ENCODE measurements at places on chromosomes 1 and 21. TPM values are rescaled to one million over a fixed set of nuclear protein-coding genes. Genes with fewer than 3 reads are reported as not detected.

- DNase-seq = no peak
Observed at GRCh38 chr1:212104586-212105325, 69.2 kb downstream of the DTL start.

DNA sequence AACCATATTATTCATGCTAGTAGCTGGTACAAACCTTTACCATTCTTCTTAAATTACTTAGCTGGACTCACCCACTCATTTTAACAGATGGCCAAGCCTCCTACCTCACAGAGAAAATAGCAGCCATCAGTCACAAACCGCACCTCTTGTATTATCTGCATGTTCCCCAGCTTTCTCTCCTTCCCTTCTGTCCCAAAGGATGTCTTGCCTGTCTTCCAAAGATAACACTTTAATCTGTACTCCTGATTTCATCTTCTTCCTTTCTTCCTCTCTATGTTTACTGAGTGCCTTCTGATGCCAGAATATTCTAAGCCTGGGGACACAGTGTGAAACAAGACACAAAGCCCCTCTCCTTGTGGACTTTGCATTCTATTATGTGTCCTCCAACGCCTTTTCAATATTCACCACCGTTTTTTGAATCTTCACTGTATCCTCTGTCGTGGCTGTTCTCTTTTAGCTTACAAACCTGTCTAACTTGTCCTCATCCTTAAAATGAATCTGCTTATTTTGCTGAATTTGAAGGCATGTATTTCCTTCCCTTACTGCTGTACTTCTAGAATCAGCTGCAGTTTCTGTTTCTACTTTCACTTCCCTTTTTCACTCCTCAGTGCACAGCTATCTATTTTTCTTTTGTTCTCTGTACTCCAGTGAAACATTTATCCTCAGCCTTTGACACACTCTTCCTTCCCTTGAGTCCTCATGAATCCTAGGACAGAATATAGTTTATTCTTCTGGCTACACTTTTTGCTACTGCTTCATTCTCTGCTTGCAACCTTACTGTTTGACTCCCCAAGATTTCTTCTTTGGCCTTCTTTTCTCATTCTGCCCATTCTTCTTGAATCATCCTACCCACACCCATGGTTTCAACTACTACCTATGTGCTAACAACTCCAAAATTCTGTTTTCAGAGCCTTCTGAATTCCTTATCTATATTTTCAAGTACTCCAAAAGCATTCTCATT is 216.9 kb upstream of the SAMSN1 start:
- no peak for DNase-seq

DNA sequence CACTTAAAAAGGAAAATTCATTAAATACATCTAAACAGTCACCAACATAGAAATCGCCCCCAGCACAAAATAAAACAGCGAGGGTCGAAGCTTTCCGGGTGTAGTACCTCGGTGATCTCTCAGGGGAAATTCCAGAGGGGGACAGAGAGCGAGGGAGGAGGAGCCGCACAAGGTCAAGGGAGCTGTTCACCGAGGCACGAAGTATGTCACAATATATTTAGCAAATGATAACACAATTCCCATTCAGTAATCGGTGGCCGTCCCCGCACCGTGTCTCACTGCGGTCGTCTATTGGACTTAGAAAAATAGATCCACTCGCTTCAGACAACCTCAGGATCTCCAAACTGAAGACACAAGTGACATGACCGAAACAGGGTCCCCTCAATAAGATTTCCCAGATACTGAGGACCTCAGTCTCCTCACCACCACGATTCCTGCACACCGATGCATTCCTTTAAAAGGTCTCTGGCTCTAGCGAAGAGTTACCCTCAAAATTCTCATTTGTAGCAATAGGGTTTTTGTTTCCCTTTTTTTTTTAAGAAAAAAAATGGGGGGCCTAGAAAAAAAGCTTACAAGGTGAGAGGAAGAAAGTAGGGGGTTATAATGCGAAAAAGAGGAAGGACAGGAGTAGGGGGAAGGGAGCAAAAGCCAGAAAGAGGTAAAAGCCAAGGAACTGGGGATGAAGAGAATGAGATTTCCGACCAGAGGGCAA is 1.1 kb downstream of the LPGAT1 start:
- DNase-seq = peak; percentile 14

DNA sequence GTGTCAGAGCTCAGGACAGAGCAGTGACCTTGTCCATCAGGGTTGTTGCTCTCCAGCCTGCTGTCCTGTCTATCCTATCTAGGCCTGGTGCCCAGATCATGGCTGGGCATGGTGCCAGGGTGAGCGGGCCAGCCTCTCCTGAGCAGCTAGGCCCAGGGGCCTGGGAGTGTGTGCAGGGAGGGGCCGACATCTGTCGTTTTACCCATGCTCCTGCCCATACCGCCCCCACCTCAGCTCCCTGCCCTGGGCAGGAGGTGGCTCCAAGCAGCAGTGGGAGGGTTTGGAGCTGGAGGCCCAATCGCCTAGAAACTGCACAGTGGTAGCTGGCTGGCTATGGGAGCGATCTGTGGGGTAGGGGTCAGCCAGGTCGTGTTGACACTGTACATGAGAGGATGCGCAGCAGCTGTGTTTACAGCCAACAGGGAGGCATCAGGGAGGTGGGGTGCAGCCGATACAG is 6.5 kb downstream of the INSRR start:
- DNase-seq = no peak

HRNR gene
- total RNA-seq = not detected

DNA sequence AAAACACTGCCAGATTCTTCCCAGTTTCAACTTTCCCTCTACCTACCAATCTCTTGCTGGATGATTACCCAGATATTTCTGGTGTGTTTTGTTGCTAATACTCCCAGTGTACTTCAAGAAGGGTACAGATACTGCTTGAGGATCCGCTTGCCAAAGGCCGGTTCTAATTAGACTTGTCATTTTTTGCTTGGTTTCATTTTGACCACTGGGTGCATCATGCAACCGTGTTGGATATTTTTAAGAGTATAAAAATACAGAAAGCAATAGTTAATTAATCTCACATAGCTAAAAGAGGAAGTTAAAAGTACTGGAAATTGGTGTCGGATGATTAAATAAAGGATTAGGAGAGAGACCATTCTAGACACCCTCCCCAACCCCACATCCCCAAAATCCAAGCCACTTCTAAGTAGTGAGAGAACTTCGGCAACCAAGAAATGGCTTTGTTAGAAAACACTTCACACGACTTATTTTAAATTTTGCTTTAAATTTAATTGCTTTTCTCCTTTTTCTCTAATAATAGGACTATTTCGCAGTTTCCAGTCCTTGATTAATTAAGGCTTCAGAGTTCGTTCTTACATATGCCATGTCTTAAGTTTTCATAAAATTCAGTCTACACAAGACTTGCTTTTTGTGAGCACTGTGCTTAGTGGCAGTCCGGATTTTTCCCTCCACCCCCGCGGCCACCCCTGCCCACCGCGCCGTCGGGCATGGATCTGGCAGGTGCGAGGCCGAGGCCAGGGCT is 2.5 kb upstream of the CDKN2C start:
- peak; percentile 59 for DNase-seq

- no peak for DNase-seq
Observed at GRCh38 chr1:30982431-30982830, 73.9 kb upstream of the SDC3 start.

Data from A172 (cell line).